Left forelimb (tissue), 1 donor: ENCODE measurements at places on chromosomes 6 and 20.

- DNase-seq, result no peak
These were observed 83.2 kb upstream of the OGFRL1 start for GRCh38 chr6:71205336-71205956.

- no peak for DNase-seq
These were observed 458.3 kb upstream of the CITED2 start for GRCh38 chr6:139832493-139833305.

GRCh38 chr6:98957450-98957849 is 9.7 kb upstream of the FBXL4 start:
- no peak for DNase-seq

- no peak for DNase-seq
These were observed 14.2 kb upstream of the RNF217 start for GRCh38 chr6:124947971-124948451.

- DNase-seq, result no peak
These were observed 119.0 kb downstream of the ALDH8A1 start for GRCh38 chr6:134830940-134831339.

- no peak for DNase-seq
These were observed 70.1 kb upstream of the IYD start for GRCh38 chr6:150298676-150299075.

DNA sequence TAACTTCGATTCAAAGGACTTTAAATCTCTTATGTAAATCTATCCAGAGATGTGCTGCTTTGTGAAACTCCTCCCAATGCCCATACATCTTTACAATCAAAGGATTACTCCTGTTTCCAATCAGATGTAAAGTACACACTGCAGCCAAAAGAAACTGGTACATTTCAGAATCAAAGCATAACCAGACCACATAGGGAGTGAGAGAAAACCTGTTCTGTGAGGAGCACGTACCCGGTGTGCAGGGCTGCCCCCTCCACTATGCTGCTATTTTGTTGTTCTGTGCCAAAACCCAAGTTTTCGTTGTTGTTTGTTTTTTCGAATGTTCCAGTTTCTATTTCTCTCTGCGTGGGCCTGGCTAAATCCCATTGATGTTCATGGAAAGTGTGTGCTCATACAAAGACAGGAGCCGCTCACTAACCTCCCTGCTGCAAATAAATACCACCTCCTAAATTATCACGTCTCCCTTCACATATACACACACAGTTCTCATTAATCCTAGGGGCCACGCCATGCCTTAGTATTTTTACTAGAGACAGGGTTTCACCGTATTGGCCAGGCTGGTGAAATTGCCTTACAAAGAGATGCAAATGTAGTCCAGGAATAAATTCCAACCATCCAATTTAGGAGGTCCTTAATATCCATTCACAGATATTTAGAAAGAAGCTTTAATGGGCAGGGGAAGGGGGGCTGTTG is 52.9 kb downstream of the ATP9A start:
- DNase-seq, result no peak

DNA sequence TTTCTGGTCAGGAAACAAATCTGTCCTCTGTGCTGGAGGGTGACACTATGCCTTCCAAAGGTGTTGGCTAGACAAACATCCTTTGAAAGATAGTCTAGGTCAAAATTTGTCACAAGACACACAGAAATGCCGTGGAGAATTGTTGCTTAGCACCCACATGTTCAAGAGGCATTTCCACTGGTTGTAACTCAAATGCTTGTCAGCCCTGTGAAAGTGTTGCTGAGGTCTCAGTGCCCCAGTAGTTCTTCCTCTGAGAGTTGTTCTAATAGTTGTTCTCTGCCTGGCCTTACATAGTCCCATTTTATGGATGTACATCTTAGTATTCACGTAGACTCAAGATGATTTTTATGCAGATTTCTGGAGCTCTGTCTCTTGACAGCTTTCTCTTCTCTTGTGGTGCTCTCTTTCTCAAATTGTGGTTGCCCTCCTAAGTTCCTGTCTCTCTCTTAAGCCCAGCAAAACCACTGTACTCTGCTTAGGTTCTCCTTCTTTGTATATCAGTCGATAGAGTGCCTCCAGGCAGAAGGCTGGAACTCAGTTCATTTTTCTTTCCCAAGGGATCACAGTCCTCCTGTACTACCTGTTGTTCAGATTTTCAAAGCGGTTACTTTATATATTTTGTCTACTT is 39.5 kb upstream of the REV3L start:
- DNase-seq, result no peak

GRCh38 chr6:3305831-3306230 is 47.1 kb downstream of the PSMG4 start:
- DNase-seq, result no peak

- DNase-seq, result no peak
These were observed 280.7 kb downstream of the ZNF217 start for GRCh38 chr20:53312957-53313356.

DNA sequence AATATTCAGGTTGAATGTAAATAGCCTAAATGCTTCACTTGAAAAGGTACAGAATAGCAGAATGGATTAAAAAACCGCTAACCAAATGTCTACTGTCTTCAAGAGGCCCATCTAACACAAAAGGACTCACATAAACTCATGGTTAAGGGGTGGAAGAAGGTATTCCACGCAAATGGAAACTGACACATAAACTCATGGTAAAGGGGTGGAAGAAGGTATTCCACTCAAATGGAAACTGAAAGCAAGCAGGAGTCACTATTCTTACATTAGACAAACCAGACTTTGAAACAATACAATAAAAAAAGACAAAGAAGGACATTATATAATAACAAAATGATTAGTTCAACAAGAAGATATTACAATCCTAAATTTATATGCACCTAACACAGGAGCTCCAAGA is 38.3 kb upstream of the PKIB start:
- no peak for DNase-seq

DNA sequence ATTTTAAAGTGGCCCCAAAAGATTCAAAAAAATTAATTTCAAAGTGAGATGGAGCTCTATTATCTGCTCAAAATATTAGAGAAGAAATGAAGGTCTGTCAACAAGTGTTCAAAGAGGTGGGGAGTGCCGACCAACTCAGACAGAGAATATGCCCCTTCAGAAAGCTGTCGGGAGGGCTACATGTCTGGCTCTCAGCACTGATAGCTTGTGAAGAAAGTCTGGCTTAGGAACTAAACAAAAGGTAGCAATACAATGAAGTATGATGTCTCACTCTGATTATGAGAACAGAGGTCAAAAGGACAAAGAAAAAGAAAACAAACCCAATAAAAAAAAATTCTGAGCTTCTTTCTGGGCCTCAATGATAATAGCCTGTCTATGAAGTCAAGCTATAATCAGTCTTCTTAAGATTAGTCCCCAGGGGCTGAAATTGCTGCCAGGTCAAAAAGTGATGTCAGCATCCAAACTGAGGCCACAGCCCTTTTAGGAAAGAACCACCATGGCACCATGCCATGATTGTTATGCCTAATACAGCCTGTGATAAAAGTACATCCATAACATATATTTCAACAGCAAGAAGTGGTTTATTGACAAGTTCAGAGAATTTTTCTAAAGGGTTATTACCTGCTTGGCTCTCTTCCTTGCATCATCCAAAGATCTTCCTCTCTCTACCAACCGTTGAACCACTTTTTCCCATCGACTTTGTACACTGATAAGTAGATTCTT is 150.9 kb downstream of the DST start:
- no peak for DNase-seq

GRCh38 chr20:49397525-49397924 is 84.9 kb downstream of the KCNB1 start:
- no peak for DNase-seq

GRCh38 chr20:37898233-37899104 is 4.5 kb upstream of the VSTM2L start:
- no peak for DNase-seq

DNA sequence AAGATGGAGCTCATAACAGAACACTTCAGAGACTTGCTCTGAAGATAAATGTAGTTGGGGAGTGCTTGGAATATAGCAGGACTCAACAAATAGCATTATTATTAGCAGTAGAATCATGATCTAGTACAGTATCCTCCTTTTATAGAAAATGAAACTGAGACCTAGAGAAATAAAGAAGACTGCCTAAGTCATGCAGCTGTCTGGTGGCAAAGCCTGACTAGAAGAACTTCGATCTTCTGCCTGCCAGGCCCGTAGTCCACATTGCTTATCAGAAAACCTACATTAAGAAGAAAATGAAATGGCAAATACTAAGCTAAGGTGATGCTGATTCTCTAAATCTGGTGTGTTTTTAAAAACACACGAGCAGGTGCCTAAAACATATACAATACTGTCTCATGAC is 46.4 kb upstream of the DST start:
- DNase-seq, result no peak
